ENCODE measurements at places on chromosomes 6 and 20.
A peak's percentile ranks its signal among the peaks of the same experiment; 100 is the strongest.

- no peak for DNase-seq
Measured at GRCh38 chr20:20956513-20956931, 149.6 kb downstream of the LINC00237 start.

- DNase-seq = no peak
Measured at GRCh38 chr6:24891004-24891403, 44.8 kb downstream of the RIPOR2 start.

DNA sequence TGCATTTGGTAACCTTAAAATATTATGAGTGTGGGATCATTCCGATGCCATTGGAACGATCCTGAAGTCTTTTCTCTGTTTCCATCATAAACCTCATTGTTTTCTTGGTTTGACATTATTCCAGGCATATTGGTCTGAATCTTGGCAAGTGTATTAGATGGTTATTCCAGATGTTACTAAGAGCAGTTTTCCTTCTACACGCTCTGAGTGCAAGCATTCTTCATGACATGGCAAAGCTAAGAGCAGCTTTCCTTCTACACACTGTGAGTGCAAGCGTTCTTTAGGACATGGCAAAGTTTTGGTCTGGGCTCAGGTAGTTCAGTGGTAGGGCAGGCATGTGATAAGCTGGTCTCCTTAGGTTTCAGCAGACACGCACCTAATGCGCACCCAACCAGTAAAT lies 53.0 kb downstream of the SMOC2 start:
- no peak for DNase-seq

- no peak for DNase-seq
Measured at GRCh38 chr6:4403828-4404227, 268.5 kb upstream of the ECI2 start.

GRCh38 chr6:126258150-126258549 lies 81.8 kb upstream of the CENPW start:
- DNase-seq = no peak

DNA sequence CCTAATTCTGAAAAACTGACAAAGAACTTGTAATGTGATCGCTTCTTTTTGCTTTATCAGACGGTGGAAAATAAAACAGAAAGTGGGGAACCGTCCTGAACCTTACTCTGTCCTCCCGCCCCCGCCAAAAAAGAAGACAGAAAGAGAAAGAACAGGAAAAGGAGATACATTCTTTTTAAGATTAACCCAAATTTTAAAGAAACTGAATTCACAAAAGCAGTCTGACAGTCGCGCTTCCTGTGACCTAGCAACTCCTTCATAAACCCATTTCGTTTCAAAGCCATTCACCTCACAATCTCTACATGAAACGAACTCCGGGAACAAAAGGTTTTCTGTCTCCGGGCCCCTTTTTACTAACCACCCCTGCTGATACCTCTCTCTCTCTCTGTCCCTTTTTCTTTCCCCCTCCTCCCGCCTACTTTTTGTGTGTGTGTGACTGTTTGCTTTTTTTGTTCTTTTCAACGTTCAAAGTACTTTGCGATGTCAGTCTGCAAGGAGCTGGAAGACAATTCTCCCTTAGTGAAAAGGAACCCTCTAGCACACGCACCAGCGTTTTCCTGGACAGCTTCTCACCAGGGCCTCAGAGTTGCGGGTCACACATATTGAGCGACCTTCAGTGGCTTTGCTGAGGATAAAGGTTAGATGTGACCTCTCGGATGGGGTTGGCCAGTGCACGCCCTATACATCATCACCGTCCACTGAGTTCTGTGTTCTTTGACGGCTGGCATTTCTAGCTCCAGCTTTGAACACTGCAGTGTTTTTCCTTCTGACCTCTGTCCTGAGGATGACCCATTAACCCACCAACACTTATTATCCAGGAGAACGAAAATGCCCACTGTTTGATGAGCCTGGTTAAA lies 530 bp upstream of the NEDD9 start:
- DNase-seq = no peak

DNA sequence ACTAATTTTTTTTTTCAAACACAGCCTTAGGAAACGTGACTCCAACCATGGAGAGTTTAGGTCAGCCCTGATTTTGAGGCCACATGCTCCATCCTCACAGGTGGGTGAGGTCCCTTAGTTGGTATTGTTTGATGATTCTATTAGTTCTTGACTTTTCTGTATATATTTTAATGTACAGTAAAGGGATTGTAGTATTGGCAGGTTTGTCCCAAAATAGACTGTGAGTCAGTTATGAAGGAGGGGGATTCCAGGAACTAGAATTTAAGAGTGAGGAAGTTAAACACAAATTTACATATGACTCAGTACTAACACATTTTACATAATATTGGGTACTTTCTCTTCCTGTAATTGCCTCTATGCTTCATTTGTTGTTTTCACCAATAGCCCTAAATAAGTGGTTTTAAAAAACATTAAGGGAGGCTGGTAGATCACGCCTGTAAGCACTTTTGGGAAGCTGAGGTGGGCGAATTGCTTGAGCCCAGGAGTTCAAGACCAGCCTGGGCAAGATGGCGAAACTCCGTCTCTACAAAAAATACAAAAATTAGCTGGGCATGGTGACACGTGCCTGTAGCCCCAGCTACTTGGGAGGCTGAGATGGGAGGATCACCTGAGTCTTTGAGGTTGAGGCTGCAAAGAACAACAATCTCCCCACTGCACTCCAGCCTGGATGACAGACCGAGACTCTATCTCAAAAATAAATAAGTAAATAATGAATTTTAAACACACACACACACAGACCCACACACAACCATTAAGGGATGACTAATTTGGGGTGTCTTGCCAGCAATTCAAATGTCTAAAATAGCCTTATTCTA lies 81.8 kb downstream of the SGK1 start:
- no peak for DNase-seq

- no peak for DNase-seq
Measured at GRCh38 chr6:164741938-164742451, 567.4 kb downstream of the C6orf118 start.

GRCh38 chr6:110520209-110520965 lies 44.0 kb upstream of the SLC22A16 start:
- no peak for DNase-seq

DNA sequence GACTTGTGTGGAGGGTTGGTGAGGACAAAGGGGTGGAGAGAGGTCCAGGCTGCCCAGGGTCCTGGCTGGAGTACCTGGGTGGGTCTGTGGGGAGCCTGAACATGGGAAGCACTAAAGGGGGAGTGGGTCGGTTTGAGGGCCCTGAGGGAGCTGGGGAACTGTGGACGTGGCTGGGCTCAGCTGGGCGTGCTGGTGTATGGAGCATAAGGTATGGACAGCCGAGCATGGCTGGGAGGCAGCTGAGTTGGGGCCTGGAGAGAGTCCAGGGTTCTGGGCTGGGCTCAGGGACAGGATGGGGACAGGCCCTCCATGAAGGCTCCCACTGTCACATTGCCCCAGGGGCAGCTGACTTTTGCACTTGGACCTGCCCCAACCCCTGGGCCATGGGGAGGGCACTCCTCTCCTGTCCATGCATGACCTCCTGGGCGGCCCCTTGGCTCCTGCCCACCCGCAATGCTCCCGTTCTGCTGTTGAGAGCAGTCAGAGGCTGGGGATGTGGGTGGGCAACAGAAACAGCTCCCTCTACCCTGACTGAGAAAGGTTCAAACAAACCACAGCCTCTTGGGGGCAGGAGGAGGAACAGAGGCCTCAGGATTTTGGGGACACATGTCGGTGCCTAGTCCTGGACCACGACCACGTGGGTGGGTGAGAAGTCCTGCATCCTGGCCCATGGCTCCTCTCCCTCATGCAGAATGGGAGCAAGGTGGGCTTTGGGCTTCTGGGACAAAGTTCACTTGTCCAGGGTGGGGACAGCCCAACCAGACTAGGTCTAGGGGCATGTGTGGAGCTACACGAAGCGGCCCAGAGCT lies 4.5 kb downstream of the C20orf204 start:
- DNase-seq = no peak

DNA sequence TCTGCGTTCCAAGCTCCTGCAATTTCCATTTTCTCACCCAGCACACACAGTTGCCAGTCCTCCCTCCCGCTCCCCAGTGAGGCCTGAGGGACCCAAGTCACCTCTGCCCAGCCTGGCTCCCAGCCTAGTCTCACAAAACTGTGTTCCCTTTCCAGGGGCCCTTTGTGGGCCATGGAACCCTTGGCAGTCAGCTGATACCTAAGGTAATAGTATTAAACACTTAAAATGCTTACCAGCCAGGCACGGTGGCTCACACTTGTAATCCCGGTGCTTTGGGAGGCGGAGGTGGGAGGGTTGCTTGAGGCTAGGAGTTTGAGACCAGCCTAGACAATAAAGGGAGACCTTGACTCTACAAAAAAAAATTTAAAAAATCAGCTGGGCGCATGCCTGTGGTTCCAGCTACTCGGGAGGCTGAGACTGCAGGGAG lies 3.2 kb upstream of the RBM38 start:
- DNase-seq = no peak

- no peak for DNase-seq
Measured at GRCh38 chr6:26660000-26660361, 435 bp upstream of the ZNF322 start.

DNA sequence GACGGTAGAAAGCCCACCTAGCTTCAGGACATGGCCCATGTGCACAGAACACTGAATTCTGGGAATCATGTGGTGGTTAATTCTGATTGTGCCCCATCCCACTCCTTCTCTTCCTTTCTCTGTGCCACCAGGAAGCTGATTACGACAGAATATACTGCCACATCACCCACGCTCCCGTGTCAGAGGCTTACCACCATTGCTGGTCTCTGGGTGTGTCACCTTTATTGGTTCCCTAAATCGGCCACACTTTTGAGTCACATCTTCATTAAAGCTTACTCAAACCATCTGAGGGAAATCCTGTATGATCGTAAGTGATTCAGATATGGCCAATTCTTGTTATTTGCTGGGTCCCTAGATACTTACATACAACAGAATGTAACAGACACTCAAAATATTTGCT lies 3.1 kb downstream of the TRMT6 start:
- DNase-seq = no peak

GRCh38 chr20:34824452-34824805 lies 1.0 kb downstream of the NCOA6 start:
- peak; percentile 72 for DNase-seq

DNA sequence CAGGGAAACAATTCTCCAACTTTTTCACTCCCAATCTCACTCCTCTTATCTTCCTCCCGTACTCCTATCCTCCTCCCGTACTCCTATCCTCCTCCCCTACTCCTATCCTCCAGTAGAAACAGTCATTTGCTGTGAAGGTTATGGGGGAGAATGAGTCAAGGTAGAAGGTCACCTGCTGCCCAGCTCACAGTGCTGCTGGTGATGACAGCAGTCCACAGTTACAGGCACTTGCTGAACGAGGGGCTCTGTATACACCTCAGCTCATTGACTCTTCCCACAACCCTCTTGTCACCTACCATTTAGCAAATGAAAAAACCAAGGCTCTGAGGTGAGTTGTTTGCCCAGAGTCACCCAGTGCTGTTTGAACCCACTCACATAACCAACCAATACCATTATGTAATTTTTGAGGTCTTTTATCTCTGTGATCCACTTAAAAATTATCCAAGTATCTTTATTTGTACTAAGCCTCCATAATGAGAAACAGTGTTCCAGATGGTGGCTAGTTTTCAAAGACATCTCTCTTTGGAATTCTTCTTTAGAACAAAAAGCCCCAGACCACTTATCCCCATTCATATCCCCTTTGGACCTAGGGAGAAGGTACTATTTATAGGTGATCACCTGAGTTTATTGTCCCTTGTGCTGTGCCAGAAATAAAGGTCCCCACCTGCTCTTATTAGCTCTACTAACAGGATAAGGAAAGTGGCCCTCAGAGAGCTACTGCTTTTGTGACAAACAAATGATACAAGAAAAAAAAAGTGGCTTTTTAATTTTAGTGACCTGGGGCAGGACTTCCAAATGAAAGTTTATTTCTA lies 53.2 kb downstream of the PTPN1 start:
- DNase-seq = no peak

DNA sequence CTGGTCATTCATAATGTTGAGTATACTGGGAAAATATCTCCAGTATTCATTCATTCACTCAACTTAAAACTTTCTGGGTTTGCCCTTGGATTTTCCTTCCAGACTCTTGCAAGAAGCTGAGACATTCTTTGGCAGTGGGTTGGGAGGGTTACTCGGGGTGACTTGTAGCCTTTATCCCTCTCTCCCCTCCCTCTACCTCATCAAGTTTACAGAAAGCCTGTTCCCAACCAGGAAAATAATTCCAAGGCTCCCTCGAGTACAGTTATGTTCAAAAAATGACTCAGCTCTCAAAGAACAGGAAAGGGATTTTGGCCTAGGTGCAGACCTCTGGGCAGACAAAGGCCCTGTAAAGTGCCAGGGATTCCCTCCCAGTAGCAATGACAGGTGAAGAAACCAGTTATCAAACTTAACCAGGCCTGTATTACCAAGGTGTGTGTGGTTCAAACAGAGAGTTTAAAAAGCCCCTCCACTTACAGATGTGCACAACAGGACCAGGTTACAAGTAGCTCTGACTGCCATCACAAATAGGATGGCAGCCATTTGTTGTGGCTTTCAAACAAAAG lies 22.2 kb downstream of the FKBP1A start:
- no peak for DNase-seq

DNA sequence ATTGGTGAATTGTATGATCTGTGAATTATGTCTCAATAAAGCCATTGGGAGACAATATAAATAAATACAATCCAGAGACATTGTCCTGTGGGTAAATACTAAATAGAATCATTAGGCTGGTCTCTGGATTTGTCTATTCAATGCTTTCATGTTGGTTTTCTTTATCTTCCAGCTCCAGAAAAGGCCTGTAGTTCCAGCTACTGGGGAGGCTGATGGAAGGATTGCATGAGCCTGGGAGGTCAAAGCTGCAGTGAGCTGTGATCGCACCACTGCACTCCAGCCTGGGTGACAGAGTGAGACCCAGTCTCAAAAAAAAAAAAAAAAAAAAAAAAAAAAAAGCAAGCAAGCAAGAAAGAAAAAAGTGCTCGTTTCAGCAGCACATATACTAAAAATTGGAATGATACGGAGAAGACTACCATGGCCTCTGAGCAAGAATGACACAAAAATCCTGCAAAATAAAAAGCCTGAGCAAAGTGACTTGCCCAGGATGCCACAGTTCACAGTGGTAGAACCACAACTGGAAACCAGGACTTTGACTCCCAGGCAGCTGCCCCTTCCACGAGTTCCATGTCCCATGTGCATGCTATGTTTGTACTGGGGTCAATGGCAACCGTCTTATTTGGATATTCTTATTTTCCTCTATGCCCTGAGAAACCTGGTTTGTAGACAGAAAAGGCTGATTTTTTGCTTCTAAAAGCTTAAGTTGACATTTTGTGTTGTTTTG lies 33.6 kb upstream of the GMPR start:
- no peak for DNase-seq

GRCh38 chr6:109523478-109523877 lies 40.5 kb upstream of the ZBTB24 start:
- DNase-seq = no peak

Data from effector memory CD8-positive, alpha-beta T cell (primary cell).